ENCODE measurements at places on chromosomes 2 and 18.

GRCh38 chr2:121075006-121075551 is 209.9 kb downstream of the TFCP2L1 start:
- DNase-seq, result peak; percentile 77

GRCh38 chr2:15279201-15279876 is 281.8 kb downstream of the NBAS start:
- DNase-seq, result no peak

DNA sequence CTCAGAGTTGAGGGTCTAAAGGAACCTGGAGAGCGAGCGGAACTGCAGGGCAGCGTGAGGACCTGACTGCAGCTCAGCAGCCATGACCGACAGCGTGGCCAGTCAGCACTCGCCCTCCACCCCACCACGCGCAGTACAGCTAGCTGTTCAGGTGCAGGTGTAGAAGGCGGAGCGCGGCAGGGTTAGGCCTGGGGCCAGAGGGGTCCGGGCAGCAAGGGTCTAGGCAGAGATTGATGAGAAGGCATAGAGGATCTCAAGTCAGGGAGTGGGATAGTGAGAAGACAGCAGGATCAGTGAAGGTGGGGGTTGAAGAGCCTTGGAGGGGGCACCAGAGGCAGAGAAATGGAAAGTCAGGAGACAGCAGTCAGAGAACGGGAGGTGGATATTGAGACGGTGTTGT is 71.0 kb downstream of the STEAP3 start:
- DNase-seq, result no peak

DNA sequence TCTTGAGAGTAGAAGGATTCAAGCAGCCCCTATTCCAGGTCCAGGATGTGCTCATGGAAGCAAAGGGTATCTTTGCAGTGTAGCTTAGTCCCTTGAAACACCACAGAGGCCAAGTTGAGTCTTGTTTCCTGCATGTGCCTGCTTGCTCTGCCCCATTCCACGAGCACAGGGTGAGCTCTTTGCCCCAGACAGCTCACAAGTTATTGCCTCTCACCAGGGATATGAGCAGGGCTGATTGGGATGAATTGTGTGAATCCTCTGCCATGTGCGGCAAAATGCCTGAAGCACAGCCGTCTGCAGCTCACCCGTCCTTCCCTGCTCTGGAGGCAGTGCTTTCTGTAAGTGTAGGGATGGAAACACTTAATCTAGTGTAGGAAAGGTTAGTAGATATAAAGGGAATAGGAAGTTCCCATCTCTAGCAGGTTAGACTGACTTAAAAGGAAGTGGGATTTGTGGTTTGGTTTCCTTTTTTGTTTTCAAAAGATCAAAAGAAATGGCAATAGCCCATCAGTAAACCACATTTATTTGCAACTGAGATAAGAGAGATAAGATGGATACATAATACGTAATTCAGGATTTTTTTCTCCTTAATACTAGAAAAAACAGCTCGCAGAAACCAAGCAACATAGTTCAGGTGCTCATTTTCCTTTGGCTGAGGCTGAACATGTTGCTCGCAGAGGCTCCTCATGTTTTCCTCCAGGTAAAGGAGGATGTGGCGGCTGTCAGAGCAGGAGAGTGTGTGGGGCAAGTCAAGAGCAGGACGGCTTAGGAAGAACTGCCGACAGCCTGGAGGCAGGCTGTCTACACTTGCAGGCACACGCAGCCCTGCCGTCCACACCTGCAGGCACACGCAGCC is 41.4 kb downstream of the TMEM182 start:
- no peak for DNase-seq

- no peak for DNase-seq
These were observed 2.2 kb downstream of the PARD6G start for GRCh38 chr18:80244956-80245730.

DNA sequence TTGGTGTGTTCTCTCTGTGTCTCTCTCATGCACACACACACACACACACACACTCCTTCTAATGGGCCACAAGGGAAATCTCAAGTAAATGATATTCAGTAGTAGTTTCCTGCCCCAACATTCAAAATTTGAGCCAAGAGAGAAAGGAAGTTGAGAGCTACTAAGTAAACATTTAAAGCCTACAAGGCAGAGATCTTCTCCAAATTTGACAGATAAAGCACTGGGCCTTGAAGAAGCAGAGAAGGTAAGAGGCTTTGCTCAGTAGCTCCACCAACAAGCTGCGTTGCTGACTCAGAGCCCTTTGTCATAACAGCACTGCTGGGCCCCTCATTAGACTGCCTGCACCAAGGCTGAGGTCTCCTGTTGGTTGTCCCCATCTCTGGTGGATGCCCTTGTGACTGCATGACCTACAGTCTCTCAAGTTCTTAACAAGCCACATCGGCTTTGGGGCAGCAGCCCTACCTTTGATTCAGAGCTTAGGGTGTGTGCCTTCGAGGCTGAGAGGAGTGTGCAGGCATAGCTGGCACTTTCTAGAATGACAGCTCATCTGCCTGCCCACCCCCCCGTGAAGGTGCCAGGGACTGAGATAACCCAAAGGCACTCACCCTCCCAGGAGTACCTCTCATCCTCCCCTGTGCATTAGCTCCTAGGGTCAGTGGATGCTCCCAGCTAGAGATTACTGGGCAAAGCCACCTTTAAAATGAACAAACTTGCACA is 32.3 kb upstream of the NEB start:
- DNase-seq, result no peak

- DNase-seq, result no peak
These were observed 464.7 kb upstream of the HNRNPA3 start for GRCh38 chr2:176747928-176748327.

GRCh38 chr18:48780201-48780912 is 170.4 kb downstream of the SMAD7 start:
- DNase-seq, result no peak

- DNase-seq, result no peak
These were observed 126.3 kb upstream of the BCL2L11 start for GRCh38 chr2:110994250-110994961.

DNA sequence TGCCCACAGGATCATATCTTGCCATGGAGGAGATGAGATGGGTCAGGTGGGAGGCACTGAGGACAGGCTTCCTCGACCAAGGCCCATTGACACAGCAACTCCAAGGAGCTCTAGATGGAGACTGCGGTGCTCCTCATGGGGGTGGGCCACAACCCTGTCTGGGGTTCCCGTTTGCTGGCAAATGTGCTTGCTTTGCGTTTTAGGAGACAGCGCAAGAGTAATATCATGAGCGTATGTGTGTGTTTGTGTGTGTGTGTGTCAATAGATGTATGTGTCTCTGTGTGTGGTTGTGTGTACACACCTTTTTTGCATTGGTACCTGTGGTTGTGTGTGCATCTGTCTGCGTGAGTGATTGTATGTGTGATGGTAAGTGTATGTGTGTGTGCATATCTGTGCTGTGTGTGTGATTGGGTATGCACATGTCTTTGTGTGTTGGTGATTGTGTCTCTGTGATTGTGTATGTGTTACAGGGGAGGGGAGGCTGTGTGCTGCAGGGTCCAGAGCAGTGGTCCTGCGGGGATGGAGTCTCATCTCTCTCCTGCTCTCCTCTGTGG is 4.4 kb downstream of the FBLN7 start:
- no peak for DNase-seq

GRCh38 chr2:166805753-166806152 is 82.5 kb upstream of the XIRP2 start:
- DNase-seq, result no peak

GRCh38 chr2:174691201-174691779 is 73.0 kb downstream of the CHRNA1 start:
- DNase-seq, result no peak

- no peak for DNase-seq
These were observed 61.0 kb downstream of the BIN1 start for GRCh38 chr2:127045792-127046501.

GRCh38 chr18:35754464-35754863 is 172.9 kb downstream of the GALNT1 start:
- no peak for DNase-seq

DNA sequence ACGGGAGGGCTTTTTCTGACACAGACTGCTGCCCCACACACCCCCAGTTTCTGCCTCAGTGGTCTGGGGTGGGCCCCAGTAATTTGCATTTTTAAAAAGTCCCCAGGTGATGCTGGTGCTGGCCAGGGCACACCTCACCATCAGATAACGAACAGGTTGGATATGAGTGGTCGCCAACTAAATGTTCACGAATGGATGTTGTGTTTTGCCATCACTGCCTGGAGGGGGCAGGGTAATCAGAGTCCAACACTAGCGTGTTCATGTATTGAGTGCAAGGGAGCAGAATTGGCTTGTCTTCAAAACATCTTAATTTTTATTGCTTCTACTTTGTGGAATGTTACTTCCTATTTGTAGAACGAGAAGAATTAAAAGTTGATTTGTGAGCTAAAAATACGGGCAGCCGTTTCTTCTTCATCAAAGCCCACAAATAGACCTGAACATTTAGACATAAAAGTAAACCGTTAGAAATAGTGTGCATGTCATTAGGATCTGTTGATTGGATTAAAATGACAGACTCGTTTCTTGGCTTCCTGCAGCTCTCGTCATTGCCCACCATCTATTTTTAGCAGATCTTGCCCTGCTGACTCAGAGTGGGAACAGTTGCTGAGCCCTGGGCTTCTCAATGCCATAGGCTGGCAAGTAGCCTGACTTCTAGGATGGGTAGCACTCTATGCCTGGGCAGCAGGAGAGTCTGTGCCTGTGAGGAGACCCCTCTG is 45.2 kb downstream of the NCK2 start:
- DNase-seq, result peak; percentile 52

DNA sequence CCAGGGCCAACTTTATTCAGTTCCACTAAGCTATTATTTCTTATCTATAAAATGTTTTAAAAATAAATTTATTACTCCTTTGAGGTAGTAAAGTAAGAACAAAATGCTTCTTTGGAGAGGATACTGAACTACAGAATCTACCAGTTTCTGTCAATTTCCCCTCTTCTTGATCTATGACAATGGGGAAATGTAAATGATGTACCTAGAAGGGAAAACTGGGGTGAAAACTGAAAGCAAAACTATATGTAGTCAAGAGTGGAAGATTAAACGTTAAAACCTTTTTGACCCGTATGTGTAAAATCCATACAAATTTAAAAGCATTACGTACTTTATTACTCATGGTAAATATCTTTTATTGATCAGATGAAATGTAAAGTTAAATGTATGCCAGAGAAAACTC is 1287.8 kb upstream of the TMEFF2 start:
- no peak for DNase-seq

- no peak for DNase-seq
These were observed 36.5 kb downstream of the RHOB start for GRCh38 chr2:20483194-20483895.

DNA sequence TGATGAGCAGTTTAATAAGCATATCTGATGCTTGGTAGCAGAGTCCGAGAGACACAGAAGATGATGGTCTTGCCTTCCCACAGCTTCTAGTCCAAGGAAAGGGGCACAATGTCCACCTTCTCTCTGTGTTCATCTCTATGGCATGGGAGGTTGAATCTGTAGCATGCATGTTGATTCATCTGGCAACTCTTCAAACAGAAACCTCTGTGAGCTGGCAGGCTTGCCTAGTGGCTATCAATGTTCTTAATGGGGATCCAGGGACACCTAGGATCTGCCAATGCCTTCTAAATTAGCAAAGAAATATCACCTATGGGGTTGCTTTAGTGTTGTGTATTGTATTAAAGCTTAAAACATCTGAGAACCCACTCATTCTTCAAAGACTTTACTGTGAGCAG is 170.8 kb downstream of the INO80D start:
- no peak for DNase-seq

GRCh38 chr2:241211276-241211675 is 22.8 kb downstream of the ANO7 start:
- DNase-seq, result no peak

DNA sequence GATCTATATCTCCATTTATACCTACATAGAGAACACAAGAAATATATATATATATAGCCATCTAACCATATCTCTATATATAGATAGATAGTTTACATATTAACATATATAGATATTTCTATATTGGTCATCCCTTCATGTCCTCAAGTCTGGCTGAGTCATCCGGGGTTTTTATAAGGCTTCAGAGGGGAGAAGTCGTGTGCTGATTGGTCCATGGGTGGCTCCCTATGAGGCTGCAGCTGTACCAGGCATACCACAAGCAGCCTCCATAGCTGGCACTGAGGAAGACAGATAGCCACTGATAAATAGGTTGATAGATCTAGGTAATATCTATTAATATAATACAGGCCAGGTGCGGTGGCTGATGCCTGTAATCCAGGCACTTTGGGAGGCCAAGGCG is 618.3 kb upstream of the SETBP1 start:
- DNase-seq, result no peak

GRCh38 chr2:50620783-50621182 is 411.1 kb downstream of the NRXN1 start:
- no peak for DNase-seq

- no peak for DNase-seq
These were observed 9.5 kb downstream of the MAPRE2 start for GRCh38 chr18:35050705-35051195.

- DNase-seq, result no peak
These were observed 48.9 kb upstream of the ITGAV start for GRCh38 chr2:186540941-186541340.

DNA sequence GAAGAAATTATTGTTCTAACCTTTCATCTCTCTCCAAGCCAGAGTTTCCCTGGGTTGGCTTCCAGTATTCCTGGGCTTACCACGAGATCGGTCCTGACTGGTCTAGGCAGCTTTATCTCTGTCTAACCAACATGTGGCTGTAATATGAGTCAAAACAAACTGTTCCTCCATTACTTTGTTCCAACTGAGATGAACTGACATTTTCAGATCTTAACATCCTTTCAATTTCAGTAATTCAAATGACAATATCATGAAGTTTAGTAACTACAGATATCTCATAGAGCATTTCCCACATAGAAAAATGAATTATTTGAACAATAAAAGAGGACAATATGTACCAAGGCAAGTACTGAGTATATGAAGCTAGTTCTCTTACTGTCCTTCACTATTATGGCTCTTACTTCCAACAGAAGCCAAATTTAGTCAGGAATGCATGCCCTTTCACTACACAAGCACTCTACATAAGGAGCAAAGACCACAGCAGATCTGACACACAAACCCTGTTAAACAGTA is 15.5 kb downstream of the SLC25A12 start:
- DNase-seq, result peak; percentile 24

- no peak for DNase-seq
These were observed 153.1 kb downstream of the FMNL2 start for GRCh38 chr2:152488075-152488474.

DNA sequence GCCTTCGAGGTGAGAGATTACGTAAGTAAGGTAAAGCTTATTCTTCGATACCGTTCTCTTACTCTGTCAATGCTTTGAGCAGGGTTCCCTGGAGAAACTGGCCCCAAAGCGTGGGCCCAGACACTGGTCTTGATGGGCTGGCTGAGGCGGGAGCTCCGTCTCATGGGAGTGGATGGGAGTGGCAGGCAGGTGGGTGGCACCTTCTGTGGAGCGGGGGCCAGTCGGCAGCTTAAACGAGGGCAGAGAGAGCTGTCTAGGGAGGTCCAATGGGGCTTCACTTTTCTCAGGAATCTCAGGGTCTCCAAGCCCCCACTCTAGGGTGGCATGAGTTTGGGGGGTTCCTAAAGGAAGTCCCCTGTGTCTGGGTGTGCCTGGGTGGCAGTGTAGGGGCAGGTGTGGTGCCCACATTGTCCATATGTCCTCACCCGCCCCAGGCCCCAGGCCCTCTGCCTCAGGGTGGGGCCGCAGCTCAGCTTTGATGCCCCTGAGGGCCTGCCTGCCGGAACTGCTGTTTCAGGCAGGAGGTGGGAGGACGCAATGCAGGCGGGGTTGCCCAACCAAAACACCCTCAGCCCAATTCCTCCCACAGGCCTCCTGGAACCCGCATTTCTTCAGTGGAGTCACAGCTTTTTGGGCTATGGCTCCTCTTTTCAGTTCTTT is 32.5 kb upstream of the FOSL2 start:
- no peak for DNase-seq

GRCh38 chr2:54512663-54513362 is 56.7 kb downstream of the SPTBN1 start:
- DNase-seq, result no peak
